HS-27A (cell line): ENCODE measurements at places on chromosomes 13 and 19.

DNA sequence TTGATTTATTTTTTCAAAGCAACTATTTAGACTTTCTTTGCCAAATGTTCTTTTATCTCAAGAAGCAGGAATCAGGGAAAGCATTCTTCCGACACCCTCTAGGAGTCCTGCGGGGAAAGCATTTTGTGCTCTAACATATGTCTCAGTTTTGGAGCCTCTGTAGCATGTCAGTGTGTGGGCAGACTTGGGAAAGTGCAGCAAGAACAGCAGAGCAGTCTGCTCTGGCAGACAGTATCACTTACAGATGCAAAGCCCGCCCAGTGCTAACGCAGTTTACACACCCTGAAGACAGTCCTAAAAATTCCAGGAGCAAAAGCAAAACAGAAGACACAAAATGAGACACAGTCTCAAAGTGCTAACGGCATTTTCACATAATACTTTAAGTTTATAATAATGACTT lies 393.5 kb downstream of the KLF12 start:
- DNase-seq = no peak

GRCh38 chr19:39524495-39524894 lies 8.2 kb downstream of the EID2B start:
- no peak for DNase-seq

- DNase-seq = no peak
These were observed 813 bp downstream of the ZNF296 start for GRCh38 chr19:45075301-45076028.

DNA sequence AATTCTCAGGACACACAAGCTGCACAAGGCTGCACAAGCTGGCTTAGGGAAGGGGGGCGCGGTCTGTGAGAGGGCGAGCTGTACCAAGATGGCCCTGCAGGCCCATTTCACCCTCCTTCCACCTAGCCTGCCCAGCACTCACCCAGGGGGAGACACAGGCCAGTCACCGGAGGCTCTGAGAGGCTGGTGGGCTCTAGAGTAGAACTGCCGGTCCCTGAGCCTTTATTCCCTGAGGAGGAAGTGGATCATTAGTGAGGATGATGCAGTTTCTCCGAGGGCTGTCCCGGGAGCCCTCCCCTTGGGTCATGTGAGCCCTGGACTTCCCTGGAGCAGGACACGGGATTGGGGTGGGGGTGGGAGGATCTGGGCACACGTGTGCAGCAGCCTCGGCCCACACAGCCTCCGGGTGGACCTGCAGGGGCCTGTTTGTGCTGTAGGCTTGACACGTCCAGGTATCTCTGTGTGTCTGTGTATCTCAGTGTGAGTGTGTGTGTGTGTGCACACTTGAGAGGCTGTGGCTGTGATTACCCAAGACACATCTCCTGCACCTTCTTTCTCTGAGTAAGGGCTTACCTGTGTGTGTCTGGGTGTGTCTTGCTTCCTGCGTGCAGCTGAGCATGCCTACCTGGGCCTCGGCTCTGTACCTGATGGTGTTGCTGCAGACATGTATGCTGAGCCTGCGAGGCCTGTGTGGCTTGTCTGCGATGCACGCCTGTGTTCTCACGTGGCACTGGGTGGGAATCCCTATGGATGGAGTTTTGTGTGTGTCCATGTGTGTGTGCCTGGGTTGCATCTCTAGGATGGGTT lies at the start of gene ACP5:
TSS of gene ACP5 (minus strand) at position 195 of the 807 bp plus-strand sequence. CDS start 328 bp downstream, outside the sequence.
- DNase-seq = no peak

- no peak for DNase-seq
These were observed 3.9 kb downstream of the NR1H2 start for GRCh38 chr19:50380137-50380536.

- DNase-seq = peak; percentile 96
These were observed at the start of gene ZNF235 for GRCh38 chr19:44304659-44305193. Gene ZNF235, minus strand, starts transcription at chr19:44305025. Its CDS starts 1,621 bp downstream, at chr19:44303404.

- DNase-seq = no peak
These were observed 24.8 kb downstream of the ZNF473 start for GRCh38 chr19:50050406-50051227.

DNA sequence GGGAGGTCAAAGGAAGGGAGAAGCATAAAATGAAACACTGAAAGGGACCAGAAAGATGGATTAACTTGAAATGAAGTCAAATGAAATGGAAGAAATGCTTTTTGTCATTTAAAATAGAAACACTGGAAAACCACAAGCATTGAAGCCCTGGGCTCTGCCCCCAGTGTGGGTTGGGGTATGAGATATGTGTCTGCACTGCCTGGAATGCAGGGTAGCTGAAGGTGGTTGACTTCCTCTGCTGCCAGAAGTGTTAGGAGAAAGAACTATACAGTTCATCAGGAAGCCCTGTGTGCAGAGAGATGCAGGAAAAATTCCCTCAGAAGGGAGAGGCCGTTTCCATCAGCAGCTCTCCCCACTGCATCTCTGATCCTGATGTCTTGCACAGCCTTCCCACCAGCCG lies 69.2 kb downstream of the DHRS12 start:
- no peak for DNase-seq

- DNase-seq = no peak
These were observed 546.7 kb downstream of the RFC3 start for GRCh38 chr13:34364633-34365032.

DNA sequence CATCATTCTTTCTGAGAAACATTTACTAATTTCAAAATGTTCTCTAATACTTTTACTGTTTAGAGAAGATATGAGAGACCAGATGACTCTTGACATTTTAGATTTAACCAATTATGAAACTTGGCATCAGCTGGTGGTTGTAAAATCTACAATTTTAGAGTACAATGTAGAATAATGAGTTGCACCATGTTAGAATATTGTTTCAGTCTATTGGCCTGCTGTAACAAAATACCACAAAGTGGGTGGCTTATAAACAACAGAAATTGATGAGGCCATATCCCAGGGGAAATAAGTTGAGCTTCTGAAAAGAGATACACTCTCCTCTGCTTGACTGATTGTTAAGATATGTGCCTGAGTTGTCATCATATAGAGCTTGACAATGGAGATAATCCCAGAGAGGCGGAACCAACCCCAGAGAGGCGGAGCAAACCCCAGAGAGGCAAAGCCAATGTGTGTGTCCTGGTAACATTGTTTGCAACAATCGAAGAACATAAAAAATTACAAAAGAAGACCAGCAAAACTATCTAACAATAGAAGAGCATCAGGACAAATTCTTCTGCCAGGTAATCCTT lies 373.0 kb upstream of the SLITRK1 start:
- no peak for DNase-seq
